ENCODE measurements at places on chromosomes 13 and 19.

GRCh38 chr19:13190781-13191540 is 40.8 kb downstream of the IER2 start:
- DNase-seq: no peak

- no peak for DNase-seq
These were observed 14.2 kb downstream of the ZNF274 start for GRCh38 chr19:58196901-58197616.

DNA sequence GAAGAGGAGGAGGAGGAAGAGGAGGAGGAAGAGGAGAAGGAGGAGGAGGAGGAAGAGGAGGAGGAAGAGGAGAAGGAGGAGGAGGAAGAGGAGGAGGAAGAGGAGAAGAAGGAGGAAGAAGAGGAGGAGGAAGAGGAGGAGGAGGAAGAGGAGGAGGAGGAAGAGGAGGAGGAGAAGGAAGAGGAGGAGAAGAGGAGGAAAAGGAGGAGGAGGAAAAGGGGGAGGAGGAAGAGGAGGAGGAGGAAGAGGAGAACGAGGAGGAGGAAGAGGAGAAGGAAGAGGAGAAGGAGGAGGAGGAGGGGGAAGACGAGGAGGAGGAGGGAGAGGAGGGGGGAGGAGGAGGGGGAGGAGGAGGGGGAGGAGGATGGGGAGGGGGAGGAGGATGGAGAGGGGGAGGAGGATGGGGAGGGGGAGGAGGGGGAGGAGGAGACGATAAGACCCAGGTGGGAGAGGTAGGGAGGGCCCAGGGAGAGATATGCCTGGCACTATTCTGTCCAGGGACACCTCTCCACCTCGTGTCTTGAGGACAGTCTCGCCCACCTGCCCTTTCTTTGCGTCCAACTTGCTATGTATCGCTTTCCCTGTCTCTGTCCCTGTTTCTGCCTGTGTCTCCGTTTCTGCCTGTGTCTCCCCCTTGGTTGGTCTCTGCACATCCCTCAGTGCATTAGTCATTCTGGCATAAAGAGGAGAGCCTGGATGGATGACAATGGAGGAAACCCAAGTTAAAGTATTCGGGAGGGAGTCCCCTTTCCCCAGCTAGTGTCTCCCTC is 7.1 kb upstream of the KLK5 start:
- no peak for DNase-seq

DNA sequence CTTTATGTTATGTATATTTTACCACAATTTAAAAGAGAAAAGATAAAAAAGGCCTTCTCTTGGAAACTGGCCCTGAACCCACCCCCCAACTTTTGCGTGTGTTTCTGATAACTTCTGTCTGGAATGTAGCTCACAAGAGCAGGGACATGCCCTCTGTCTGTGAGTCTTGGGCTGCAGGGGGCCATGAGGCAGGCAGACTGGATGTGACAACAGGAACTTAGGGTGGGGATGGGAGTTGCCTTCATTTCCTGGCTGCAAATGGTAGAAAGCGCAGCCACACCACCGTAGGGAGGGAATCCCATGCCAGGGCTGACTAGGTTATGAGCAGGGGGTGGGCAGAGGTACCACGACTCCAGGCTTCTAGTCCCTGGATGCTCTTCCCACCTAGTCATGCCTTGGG is 21.9 kb downstream of the CILP2 start:
- DNase-seq: no peak

DNA sequence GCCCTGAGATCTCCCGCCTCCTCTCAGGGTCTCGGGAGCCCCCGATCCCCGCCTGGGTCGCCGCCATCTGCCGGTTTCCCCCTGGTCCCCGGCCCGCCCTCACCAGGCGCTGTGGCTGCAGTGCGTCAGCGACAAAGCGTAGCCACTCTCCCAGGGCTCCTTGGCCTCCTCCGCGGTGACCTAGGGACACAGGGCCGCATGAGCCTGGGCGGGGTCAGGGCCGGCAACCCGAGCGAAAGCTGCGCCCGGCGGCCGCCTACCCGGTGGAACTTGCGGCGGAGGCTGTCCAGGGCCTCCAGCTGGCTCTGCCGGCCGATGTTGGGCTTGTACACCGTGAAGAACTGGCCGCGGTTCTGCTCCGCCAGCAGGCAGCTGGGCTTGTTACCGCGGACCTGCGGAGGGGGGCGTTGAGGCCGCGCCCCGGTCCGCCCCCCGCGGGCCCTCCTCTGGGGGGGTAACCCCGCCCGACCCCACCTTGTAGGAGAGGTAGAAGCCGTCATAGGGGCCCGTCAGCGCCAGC is 5.3 kb downstream of the GPX4 start:
- DNase-seq: no peak

GRCh38 chr19:6298413-6298812 is 18.6 kb upstream of the MLLT1 start:
- no peak for DNase-seq

- DNase-seq: no peak
These were observed 12.5 kb upstream of the COMP start for GRCh38 chr19:18803550-18804138.

DNA sequence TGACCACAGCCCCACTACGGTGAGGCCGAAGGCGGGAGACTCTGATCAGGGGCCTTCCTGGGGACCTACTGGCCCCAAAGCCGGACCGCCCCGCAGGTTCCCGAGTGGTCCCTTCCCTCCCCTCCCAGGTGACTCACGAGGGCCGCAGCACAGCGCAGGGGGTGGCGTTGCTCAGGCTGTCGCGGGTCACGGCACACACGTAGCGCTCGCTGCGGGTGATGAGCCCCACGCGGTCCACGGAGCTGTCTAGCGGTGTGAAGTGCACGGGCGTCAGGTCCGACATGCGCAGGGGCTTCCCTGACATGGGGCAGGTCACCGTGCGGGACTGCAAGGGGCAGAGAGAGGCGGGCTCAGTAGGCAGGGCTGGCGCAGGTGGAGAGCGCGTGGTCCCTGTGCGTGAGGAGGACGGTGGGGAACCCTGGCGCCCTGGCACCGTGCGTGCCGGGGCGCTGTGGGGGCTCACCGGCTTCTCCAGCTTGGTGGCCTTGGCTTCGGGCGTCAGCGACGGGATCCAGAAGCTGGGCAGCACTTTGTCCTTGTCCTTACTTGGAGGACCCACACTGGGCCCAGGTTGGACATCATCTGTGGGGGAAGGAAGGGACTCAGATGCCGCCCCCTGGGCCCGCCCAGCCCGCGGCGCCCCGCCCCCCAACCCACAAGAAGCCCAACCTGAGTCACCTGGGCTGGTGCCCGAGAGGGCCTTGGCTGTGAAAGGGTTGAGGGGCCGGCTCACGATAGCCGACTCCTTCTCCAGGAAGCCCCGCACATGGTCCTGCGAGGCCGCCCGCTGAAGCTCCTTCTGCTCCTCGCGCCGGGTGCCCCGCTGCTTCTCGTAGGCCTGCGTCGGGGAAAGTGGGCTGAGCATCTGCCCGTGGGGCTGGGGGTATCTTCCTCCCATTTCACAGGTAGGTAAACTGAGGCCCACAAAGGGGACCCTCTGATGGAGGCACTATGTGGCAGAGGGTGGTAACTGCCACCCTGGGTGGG is 23.7 kb downstream of the NOSIP start:
- DNase-seq: peak; percentile 82

DNA sequence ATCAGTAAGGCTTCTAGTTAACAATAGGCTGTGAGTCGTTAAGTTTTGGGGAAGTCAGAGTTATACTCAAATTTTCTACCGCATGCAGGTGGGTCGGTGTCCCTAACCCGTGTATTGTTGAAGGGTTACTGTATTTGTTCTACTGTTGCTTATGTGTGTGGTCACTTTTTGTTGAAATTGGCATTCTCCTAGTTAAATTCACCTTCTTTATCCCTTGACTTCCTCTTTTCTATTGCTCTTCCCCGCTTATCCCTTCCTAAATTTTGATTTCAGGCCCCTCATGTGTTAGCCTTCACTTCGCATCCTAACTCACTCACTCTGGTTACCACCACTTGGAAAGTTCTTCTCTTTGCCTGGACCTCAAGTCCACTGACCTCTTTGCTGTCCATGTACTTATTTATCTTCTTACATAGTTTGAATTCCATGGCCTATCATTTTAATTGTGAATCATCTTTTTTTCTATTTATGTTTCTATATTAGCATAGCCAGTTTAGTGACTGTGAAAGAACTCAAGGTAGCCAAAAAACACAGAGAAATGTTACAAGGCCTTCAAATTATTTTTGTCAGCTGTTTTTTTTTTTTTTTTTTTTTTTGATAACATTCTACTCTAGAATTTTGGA is 52.9 kb downstream of the NDFIP2 start:
- no peak for DNase-seq
